NCI-H187 treated with DMSO at 0.1 percent for 48 hours (cell line): ENCODE measurements at places on chromosomes 3 and 15.

DNA sequence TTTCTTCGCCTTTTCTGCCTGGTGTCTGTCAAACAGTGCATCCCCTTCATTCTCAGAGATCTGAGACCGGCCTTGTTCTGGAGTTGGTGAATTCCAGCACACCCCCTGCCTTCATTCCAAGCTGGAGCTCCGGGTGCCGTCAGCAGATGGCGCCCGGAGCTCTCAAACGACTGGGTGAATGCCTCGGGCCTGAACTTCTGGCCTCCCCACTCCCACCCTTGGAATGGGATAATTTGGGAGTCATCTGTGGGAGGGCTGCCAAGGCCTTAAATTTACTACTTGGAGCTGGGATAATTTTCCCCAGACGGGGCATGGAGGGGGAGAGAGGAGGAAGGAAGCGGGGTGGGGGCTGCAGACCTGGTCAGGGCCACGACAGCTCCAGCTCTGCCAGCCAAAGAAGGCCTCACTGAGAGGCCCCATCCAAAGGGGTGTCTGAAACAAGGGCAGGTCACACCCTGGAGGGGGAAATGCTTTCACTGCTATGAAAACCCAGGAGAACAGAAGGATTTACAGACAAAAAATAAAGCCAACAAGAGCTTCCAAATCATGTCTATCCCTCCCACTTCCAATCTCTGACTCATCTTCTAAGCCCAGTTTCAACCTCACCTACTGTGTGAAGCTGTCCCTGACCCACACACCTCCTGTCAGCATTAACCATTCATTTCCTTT, 187.9 kb downstream of the OPA1 start:
- no peak for DNase-seq

DNA sequence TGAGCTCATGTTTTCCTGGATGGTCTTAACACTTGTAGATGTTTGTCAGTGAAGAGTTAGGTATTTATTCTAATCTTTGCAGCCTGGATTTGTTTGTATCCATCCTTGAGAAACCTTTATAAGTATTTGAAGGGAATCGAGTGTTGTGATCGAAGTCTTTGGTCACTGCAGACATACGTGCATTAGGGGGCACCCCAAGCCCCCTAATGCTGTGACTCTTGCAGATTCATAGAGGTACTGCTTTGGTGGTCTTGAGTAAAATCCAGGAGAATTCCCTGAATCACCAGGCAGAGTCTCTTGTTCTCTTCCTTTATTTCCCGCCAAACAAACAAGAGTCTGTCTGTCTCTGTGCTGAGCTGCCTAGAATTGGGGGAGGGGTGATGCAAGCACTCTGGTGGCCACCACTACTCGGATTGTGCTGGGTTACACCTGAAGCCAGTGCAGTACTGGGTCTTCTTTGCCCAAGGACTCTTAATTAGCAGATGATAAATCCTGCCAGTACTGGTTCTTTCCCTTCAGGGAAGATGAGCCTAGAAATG, 170.5 kb upstream of the POU1F1 start:
- DNase-seq, result no peak

DNA sequence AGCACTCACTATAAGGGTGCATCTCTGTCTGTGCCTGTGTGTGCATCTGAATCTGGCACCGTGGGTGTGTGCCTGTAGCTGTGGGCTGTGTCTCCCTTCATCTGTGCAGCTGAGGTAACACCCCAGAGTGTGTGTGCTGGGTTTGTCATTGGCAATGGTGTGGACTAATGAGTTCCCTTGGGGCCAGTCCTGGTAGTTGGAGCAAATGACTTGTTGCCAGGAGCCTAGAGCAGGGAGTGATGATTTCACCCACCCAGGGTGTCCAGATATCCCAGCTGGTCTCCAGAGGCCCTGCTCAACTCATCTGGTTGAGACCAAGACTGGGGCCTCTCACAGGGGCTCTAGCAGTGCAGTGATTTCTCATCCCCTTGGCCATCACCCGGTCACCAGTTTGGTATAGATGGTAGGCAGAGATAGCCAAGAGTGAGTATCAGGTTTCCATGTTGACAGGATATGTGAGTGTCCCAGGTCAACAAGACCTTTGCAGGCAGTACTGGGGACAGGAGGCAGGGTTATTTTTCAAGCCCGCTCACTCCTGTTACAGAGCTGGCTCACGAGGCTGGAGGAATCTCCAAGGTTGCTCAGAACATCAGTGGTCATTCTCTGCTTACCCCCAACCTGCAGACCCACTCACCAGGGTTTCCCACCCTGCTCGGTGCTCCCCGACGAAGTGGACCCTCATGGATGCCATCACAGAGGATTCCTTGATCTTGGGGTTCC, 4.1 kb upstream of the HDAC11 start:
- DNase-seq, result no peak

- no peak for DNase-seq
These were observed 32.3 kb downstream of the SLC9C1 start for GRCh38 chr3:112261742-112262141.

- DNase-seq, result no peak
These were observed 14.2 kb upstream of the CAND2 start for GRCh38 chr3:12782172-12782815.

DNA sequence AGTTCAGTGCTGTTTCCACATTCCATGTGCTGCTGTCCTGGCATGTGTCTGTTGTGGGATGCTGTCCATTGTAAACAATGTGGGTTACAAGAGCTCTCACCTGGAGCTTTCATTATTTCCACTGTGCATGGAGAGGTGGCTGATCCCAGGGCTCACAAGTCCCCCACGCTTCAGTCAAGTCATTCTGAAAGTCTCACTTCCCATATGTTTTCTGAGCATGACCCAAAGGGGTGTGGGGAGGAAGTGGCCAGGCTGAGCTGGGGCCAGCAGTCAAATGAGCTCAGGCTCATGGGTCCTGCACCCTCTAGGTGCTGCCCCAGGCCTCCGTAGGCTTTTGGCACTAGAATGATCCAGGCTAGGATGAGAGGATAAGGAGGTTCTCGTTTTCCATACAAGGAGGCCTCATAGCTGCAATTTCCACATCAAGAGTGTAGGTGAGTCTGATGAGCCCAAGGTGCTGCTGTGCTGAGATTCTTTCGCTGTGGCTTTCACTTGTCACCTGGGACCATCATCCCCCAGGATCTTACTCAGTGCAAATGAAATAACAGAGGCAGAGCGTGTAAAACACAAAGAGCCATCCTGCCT, 22.0 kb downstream of the STARD5 start:
- no peak for DNase-seq
